NCI-H226 (cell line): ENCODE measurements at places on chromosomes 5 and 9.

DNA sequence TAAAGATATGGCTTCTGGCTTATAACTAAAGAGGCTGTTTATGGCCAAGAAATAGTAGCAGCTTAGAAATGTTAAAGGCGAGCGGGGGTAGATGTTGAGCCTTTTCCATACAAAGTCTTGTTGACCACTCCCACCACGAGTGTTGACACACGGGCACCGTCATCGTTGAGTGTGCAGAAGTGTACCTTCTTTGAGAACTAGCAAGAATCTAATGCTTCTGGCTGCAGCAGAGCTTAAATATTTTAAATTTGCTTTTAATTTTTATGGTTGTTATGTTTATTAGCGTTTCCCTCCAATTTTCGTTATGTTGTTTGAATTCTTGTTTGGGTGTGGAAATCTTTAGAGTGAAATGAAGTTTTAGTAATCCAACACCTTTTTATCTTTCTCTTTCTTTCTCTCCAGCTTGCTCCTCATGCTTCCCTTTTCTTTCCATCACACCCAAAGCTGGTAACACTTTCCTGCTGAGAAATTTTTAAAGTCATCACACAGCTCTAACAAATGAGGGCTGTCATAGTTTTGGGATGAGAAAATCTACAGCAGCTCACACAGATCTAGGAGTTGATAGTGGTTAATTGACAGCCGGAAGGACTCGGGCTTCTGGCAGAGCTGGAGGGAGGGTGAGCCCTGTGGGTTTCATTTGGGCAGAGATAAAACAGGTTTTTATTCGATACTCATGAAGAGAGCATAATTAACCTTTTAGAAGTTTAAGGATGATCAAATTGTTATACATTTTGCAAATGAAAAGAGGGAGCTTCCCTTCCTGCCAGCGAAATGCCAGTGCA, 120.1 kb upstream of the ZNF608 start:
- DNase-seq = peak; percentile 17

DNA sequence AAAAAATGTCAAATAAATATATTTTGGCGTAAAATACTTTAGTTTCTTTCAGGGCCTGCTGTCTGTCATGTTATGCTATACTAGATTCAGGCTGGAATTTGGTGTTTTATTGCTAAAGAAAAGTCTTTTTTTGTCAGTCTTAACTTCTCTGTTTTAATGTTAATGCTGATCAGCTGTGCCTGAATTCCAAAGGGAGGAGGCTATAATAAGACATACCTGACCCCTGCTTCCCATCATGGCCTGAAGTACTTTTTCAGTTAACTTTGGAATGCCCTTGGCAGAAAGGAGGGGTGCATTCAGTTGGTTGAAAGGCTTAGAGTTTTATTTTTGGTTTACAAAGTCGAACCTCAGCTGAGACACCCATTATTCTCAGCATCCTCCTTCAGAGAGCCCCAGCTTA, 58.1 kb upstream of the PANK3 start:
- DNase-seq = no peak

DNA sequence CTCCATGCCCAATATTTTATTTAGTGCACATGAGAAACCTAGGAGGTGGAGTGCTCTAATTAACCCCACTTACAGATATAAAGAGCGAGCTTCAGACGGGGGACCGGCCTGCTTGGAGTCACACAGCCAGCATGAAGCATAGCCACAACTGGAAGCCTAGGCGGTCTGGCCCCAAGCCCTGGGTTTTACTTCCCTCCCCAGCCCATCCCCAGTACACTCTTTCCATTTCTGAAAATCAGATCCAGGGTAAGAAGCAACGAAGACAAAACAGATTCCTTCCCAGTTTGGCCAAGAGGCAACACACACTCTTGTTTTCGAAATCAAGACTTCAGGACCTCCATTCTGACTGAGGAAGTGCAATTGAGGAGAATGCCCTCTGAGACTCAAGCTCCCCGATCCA, 27.1 kb downstream of the KCNMB1 start:
- no peak for DNase-seq

GRCh38 chr9:128127568-128127989, at the start of gene PTGES2:
Gene PTGES2, minus strand, starts transcription at chr9:128127729. Its CDS starts 12 bp downstream, at chr9:128127717.
- peak; percentile 83 for DNase-seq

- peak; percentile 97 for DNase-seq
Measured at GRCh38 chr5:1118231-1118698, 6.4 kb upstream of the SLC12A7 start.

- DNase-seq = no peak
Measured at GRCh38 chr5:113093558-113093957, 117.0 kb downstream of the DCP2 start.

DNA sequence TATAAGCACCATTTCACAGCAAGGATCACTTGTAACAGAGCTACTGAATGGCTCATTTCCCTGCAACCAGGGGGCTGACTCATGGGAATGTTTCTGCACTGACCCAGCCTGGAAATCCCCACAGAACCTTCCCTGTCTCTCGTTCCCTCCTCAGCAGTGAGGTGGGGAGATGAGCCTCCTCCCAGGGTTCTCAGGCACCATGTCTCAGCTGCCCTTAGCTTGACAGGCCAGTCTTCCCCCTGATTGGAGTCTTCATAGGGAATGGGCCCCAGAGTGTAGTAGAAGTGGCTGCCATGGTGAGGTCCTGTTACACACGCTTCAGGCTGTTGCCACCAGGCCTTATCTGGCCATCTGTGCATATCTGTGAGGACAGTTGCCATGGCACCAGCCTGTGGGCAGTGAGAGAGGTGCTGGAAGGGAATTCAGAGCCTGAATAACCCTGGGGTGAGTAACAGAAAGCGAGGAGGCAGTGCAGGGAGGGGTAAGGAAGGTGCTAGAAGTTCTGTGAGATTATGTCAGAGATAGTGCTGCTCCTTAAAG, 324.4 kb downstream of the ENC1 start:
- peak; percentile 94 for DNase-seq

- DNase-seq = no peak
Measured at GRCh38 chr9:88312517-88313103, 75.6 kb upstream of the SPIN1 start.

DNA sequence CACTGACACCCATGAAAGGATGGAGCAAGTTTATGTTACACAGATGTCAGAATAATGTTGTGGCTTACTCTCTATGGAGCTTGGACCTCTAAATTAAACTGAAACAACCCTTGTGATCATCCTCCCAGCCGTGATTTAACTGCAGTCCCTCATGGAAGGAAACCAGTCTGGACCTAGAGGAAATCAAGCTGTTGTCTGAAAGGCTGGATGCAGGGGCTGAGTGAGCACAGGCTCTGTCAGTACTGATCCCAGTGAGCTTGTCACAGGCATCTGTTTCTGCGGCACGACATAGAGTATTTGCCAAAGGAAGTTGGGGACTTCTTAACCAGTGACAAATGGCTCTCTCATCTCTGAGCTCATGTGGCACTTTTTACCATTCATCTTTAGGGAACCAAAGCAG, 282.9 kb upstream of the MAP3K1 start:
- no peak for DNase-seq

- DNase-seq = no peak
Measured at GRCh38 chr5:113421693-113422092, 13.1 kb downstream of the TSSK1B start.

DNA sequence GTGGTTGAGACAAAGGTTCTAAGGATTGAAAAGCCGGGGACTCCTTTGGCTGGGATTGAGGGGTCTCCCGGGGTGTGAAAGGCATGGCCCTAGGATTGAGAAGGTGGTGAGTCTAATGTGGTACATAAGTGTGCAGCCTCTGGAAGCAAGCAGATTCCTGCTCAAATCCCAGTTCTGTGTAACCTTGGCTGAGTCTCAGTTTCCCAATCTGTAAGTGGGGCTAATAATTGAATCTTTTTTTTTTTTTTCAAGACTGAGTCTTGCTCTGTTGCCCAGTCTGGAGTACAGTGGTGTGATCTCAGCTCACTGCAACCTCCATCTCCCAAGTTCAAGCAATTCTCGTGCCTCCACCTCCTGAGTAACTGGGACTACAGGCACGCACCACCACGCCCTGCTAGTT, 5.9 kb downstream of the SH2D3C start:
- no peak for DNase-seq

DNA sequence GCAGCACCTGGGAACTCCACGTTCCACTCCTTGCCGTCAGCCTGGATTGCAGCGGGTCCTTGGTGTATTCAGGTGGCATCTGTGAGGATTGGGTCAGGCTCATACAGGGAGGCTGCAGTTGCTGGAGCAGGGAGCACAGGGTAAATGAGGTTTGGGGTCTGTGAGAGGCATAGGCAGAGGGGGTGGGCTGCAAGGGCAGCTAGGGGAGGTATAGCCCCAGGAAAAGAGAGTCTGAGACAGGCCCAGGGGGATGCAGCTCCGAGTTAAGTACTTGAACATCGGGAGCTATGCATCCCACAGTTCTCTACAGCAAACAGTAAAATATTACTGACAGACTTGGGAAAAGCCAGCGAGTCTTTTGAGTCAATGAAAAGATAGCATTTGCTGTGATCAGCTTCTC, 101.6 kb downstream of the TRIO start:
- no peak for DNase-seq

- peak; percentile 37 for DNase-seq
Measured at GRCh38 chr5:121189342-121190305, 662.1 kb upstream of the FTMT start.

GRCh38 chr5:126961702-126962101, 68.7 kb downstream of the MARCHF3 start:
- peak; percentile 66 for DNase-seq

DNA sequence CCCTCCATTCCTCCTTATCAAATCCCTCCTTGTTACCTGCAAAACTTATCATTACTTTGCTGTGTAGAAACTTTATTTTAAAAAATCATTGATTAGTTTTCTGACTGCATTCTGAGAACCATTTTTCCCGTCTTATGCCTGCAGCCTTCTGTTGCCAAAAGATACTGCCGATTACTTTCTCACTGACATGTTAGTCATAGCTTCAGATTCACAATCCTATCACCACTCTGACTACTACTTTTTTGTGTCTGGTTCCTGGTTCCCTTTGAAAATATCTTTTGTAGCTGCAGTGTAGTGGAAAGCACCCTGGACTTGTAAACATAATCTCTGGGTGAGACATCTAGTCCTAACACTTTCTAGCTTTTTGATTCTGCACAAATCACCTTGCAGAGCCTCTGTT, 71.7 kb downstream of the NR2F1 start:
- DNase-seq = no peak

DNA sequence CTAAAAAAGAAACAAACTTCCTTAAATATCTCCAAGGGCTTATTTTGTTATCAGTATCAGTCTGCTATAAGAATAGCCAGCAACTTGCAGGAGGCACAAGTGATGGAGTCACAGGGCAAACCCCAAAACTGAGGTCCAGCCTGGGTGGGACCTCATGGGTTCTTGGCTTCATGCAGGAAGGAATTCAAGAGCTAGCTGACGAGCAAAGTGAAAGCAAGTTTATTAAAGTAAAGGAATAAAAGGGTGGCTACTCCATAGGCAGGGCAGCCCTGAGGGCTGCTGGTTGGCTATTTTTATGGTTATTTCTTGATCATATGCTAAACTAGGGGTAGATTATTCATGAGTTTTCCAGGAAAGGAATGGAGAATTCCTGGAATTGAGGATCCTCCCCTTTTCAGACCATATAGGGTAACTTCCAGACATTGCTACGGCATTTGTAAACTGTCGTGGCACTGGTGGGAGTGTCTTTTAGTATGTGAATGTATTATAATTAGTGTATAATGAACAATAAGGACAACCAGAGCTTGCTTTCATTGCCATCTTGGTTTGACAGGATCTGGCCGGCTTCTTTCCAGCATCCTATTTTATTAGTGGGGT, 231.9 kb downstream of the ADAMTSL1 start:
- no peak for DNase-seq

- no peak for DNase-seq
Measured at GRCh38 chr9:70255486-70255885, 3.3 kb upstream of the SMC5 start.

DNA sequence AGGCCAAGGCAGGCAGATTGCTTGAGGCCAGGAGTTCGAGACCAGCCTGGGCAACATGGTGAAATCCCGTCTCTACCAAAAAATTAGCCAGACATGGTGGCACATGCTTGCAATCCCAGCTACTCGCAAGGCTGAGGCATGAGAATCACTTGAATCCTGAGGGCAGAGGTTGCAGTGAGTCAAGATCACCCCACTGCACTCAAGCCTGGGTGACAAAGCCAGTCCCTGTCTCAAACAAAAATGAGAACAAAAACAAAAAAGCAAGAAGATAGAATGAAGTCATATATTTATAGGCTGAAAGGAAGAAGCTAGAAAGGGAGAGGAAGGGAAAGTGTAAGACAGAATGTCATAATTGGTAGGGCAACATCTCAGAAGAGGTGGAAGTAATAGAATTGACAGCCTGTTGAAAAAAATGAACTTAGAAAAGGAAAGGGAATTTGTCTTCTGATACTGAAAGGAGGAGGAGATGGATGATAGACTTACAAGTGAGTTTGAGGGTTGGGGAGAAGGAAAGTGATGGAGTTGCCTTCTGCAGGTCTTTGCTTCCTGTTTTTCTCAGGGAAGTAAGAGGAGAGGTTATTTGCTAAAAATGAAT, 32.2 kb downstream of the CARD6 start:
- no peak for DNase-seq

GRCh38 chr5:82257729-82258128, 20.4 kb downstream of the RPS23 start:
- no peak for DNase-seq

GRCh38 chr9:18970393-18970792, 62.6 kb downstream of the SAXO1 start:
- DNase-seq = no peak

GRCh38 chr9:94900222-94901018, 173.9 kb downstream of the AOPEP start:
- DNase-seq = peak; percentile 82

GRCh38 chr5:170419643-170420042, 30.5 kb upstream of the KCNMB1 start:
- no peak for DNase-seq

- peak; percentile 3 for DNase-seq
Measured at GRCh38 chr5:172407241-172407691, 47.1 kb downstream of the SH3PXD2B start.

- DNase-seq = no peak
Measured at GRCh38 chr5:152221721-152222629, 183.1 kb downstream of the NMUR2 start.

DNA sequence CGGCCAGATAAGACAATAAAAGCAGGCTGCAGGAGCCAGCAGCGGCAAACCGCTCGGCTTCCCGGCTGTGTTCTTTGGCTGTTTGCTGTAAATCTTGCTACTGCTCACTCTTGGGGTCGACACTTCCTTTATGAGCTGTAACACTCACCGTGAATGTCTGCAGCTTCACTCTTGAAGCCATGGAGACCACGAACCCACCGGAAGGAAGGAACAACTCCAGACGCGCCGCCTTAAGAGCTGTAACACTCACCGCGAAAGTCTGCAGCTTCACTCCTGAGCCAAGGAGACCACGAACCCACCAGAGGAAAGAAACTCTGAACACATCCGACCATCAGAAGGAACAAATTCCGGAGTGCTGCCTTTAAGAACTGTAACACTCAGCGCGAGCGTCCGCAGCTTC, 451.7 kb downstream of the AGTPBP1 start:
- no peak for DNase-seq
